Osteoblast (primary cell): ENCODE measurements at places on chromosomes 1 and 21. TPM values are rescaled to one million over a fixed set of nuclear protein-coding genes. Genes with fewer than 3 reads are reported as not detected.

DNA sequence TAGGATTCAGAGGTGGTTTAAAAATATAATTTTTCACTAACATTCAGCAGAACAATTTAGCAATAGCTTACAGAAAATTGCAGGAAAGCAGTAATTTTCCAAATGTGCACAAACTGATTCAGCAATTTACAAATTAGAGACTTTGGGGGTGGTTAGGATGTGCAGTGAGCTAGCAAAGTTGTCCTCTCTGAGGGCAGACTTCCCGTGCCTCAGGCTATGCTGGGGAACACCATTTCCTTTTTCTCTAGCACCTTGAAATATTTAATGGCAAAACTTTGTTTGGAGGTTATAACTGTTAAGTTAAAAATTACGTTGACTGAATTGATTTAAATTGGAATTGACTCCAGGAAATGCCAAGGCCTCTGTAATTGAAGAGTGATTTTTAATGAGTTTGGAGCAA lies 258.9 kb downstream of the PTBP2 start:
- no peaks in the 10 kb centered on the region for H3K27me3 ChIP-seq
- H3K27ac ChIP-seq: no peak overlapping the region
- no peak for DNase-seq
- no peaks in the 10 kb centered on the region for H3K36me3 ChIP-seq

- no peaks in the 10 kb centered on the region for H3K36me3 ChIP-seq
- no peak overlapping the region for H3K27ac ChIP-seq
- no peak for DNase-seq
- H3K4me1 ChIP-seq: peaks cover 8% of the 10 kb centered on the region
Observed at GRCh38 chr1:93775224-93775623, 93.6 kb upstream of the BCAR3 start.

The COL11A1 gene
- 158 and 185 TPM in 2 replicates for total RNA-seq

The PCSK9 gene
- total RNA-seq: 3.5 and 6.5 TPM in 2 replicates

The PPIH gene
- 17.4 and 18.3 TPM in 2 replicates for total RNA-seq
